Activated T-helper 1 cell treated with Interleukin-2 at 50 U/mL for 16 hours (primary cell): ENCODE measurements at places on chromosomes 11 and 22.

GRCh38 chr11:108115500-108116140 is 5.7 kb upstream of the ACAT1 start:
- no peak for DNase-seq

- no peak for DNase-seq
Measured at GRCh38 chr11:118247041-118247440, 5.1 kb downstream of the MPZL3 start.

DNA sequence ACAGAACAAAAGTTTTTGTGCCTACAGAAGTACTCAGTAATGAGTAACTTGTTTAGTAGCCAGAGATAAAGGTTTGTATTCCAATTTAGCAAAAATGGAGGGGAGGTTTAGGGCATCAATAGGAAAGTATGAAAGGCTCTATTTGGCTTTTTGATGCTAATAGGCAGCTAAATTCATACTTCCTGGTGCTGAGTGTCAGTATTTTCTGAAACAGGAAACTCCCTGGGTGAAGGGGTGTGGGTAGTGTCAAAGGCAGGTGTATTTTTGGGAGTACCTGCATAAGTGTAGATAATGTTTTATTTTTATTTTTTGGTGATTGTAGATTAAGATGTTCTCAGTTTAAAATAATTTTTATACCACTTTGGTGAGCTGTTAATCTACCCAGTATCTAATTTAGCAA is 29.3 kb upstream of the MMP7 start:
- no peak for DNase-seq

GRCh38 chr11:22674470-22675439 is 8.3 kb downstream of the GAS2 start:
- no peak for DNase-seq

DNA sequence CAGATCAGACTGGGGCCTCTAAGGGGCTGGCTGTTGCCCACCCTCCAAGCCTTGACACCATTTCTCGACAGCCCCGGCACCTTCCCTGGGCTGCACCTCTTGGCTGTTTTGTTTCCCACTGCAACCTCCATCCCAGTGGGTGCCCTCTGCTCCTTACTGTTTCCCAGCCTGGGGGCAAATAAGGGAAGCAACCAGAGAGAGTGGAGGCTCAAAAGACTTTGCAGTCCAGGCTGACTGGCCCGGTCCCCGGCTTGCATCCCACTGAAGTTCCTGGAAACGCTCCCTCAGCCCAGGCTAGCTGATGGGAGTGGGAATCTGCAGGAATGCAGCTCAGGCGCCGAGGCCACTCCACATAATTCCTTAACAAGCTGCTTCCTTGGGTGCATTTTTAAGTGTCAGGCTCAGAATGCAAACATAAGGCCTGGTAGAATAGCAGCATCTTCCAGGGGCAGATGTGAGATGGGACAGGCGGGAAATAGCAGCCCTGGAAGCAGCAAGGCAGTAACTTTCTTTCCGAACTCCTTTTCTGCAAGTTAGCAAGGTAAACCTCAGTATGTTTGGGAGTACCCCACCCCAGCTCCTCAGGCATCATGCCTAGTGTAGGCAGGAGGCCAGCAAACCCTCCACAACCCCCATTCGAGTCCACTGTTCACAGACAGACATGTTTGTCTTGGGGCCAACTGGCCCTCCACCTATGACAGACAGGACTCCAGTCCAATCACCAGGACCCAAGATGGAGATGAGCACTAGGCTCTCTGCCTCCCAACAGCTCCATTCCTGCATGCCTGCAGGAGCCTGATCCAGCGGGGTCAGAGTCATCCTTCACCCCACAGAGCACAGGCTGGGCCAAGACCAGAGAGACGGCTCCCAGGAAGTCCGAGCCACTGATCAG is 39.3 kb downstream of the RPL27A start:
- DNase-seq = no peak

- DNase-seq = no peak
Measured at GRCh38 chr11:77031599-77031998, 2.6 kb upstream of the B3GNT6 start.

DNA sequence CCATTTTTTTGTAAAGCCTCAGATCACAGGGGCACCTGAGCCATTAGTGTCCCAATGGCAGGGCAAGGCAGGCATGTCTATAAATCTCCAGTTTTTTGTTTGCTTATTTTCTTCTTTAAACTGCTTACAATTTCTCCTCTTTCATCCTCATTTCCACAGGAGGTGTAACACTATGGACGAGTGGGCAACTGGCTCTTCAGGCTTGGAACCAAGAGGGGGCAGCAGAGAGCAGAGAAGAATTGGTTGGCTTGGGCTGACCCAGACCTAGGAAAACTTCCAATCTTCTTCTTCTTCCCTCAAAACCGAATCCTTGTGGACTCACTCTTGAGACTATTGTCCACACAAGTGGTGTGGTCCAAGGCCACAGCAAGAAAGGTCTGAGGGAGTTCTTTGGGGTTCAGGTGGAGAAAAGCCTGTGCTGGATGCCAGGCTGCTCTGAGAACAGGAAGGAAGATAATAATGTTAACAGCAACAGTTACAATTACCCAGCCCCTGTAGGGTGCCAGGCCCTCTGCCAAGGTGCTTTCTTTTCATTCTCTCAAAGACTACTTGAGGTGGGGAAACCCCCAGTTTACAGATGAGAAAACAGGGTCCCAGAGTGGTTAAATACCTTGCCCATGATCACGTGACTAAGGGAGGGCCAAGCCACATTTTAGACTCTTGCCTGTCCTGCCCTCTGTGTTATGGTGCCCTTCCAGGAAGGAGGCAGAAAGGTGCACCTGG is 70.7 kb upstream of the E2F8 start:
- no peak for DNase-seq

GRCh38 chr11:9594267-9595046 is 21.0 kb downstream of the WEE1 start:
- DNase-seq = no peak

- peak; percentile 20 for DNase-seq
Measured at GRCh38 chr11:46331282-46331984, 15.8 kb upstream of the DGKZ start.

- DNase-seq = peak; percentile 4
Measured at GRCh38 chr11:43852057-43852636, 28.5 kb upstream of the ALKBH3 start.

DNA sequence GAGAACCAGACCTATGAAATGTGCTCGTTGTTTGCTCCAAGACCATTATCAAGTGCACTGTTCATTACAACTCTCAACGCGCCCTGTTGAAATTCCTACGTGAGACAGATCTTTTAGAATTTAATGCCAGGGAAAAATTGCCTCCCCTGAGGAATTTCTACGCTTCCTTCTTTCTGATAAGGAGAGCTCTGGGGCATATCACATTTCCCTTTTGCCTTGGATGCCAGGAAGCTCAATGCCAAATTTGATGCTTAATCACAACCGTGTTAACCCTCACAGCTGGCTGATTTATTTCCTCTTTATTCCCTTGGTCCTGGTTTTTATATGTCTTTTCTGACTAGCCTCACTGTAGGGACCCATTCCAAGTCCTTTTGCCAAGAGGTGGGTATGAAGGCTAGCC is 109.4 kb downstream of the MICAL2 start:
- no peak for DNase-seq

GRCh38 chr11:65266210-65266609 is 4.4 kb downstream of the POLA2 start:
- no peak for DNase-seq

DNA sequence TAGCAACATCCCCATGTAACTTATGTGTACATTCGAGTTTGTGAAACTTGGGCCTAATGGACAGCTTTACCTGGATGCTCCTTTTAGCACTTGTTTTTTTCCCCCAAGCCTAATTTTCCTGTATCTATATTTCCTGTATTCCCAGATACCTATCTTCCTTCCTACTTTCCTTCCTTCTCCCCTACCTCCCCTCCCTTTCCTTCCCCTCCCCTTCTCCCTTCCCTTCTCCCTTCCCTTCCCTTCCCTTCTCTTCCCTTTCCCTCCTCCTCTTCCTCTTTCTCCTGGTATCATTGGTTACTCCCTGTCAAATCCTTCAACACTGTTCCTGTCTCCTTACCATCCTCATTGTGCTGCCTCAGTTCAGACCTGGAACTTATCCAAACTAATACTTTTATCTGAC is 111.8 kb downstream of the HIPK3 start:
- no peak for DNase-seq

GRCh38 chr11:58745705-58746364 is 14.1 kb upstream of the GLYAT start:
- no peak for DNase-seq

DNA sequence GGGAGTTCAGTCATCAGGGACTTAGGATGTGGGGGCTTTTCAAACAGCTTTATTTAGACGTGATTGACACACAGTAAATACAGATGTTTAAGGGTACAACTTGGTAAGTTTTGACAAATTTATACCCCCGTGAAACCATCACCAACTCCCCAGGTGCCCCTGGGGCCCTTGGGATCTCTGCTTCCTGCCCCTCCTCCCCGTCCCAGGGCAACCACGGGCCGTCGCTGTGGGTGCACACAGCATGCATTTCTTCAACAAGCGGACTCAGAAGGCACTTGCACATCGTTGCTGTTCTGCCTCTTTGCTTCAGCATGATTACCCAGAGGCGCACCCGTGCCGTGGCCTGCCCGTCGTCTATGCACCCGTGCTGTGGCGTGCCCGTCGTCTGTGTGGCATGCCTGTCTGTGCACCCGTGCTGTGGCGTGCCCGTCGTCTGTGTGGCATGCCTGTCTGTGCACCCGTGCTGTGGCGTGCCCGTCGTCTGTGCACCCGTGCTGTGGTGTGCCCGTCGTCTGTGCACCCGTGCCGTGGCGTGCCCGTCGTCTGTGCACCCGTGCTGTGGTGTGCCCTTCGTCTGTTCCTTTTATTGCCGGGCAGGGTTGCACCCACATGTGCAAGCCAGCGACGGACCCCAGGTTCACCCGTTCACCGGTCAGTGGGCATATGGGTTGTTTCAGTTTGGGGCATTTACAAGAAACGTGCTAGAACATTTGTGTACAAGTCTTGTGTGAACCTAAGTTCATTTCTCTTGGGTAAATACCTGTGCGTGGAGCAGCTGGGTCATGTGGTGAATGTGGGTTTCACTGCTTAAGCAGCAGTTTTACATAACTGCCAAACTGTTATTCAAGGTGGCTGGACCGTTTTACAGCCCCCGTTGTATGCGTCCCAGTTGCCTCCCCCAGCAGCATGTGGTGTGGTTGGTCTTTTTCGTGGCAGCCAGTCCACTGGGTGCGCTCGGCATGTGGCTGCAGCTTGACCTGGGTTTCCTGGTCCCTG is 8.3 kb downstream of the CD81 start:
- no peak for DNase-seq

DNA sequence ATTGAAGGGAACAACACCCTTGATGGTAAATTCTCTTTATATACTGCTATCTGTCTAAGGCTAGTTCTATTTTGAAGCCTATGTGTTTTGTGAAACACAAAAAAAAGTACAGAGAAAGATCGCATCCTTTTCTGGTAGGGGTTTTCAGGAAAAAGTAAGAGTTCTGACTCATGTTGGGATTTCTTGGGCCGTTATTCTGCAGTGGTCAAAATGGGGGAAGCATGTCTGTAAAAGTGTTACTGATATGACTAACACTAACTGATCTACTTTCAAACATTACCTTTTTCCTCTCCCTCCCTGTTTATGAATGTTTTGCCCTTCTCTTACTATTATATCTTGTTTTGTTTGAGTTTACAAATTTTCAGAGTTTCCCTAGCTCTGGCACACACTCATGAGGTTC is 53.9 kb downstream of the CTNND1 start:
- DNase-seq = no peak

GRCh38 chr11:64859542-64860414 is 15.3 kb upstream of the CDC42BPG start:
- no peak for DNase-seq

- no peak for DNase-seq
Measured at GRCh38 chr11:47377571-47378009, 757 bp downstream of the SPI1 start.

DNA sequence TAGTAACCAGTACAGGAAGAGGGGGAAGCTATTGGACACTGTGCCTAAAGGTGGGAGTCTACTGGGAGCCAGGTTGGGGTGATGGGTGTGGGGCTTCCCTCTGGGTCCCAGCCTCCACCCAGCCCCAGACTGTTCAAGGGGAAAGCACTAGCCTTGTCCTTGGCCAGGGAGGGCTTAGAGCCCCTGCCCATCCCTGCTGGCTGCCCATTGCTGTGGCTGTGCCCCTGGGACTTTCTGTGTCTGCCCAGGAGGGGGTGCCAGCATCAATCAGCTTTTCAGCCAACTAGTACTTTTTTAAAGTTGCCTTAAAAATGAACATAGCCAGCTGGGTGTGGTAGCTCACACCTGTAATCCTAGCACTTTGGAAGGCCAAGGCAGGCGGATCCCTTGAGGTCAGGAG is 19.9 kb downstream of the INCENP start:
- no peak for DNase-seq

GRCh38 chr11:69201066-69201365 is 45.3 kb downstream of the SMIM38 start:
- no peak for DNase-seq

- DNase-seq = no peak
Measured at GRCh38 chr11:36478700-36479329, 31.3 kb downstream of the TRAF6 start.

DNA sequence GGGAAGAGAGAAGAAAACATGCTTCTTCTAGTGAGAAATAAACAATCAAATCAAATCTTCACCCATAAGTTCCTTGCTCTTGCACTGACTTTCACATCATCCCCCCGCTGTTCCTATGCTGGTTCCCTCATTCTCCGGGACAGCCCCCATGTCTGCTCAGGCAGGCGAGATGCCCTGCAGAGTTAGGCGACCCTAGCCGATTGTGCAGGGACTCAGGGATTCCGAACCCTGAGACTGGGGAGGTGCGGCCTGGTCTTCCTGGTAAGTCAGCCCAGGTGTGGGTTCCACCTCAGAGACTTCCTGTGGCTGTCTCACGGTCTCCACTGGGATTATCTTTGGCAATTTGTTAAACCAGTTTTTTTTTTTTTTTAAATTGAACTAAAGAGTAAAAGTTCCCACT is 6.6 kb downstream of the TTC38 start:
- DNase-seq = no peak

DNA sequence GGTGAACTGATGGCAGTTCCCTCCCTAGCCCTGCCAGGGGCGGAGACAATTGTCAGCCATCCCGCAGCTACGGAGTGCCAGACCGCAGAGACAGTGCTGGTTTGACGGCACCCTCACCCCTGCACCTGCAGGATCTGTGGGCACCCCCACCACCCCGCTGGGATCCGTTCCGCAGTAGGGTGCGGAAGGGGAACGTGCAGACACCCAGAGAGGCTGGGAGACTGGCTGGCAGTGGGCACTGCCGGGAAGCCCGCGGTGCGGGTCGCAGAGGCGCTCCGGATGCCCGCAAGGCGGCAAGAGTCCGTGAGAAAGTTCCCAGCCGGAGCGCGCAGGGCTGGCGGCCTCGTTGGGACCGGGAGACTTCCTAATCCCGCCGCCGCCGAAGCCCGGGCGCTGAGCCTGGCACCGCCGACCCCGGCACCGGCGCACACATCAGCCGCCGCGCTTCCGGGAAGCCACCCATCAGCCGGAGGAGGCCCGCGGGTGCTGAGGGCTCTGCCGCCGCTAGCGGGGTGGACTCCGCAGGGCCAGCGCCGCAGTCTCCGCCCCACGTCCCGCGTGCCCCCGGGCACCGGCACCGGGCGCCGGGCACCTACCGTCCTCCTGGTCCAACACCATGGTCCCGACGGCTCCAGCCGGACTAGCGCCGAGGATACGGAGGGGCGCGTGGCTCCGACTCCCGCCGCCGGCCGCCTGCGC is 4.3 kb upstream of the LMO1 start:
- no peak for DNase-seq

GRCh38 chr22:48576333-48577013 is 1251.2 kb downstream of the BRD1 start:
- no peak for DNase-seq
